ENCODE measurements at places on chromosomes 7 and 10.
A peak's percentile ranks its signal among the peaks of the same experiment; 100 is the strongest.

DNA sequence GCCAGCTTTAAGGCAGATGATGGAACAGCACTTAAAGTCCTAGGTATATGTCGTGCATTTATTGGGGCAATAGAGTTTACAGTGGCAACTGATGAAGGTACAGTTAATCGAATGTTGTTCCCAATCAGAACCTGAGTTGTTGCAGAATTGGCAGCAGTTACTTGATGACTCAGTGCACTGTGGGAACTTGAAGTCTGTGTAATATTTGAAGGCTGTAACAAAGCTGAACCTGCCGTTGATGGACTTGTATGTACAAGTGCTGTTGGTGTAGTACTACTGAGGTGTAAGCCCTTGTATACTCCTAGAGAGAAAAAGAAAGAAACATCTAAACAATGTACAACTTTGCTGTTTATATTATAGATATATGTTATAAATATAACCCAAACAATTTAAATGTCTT is 75.3 kb downstream of the EPC1 start:
- no peak for DNase-seq

GRCh38 chr10:117736655-117737054 is 194.1 kb downstream of the EMX2 start:
- peak; percentile 26 for DNase-seq

DNA sequence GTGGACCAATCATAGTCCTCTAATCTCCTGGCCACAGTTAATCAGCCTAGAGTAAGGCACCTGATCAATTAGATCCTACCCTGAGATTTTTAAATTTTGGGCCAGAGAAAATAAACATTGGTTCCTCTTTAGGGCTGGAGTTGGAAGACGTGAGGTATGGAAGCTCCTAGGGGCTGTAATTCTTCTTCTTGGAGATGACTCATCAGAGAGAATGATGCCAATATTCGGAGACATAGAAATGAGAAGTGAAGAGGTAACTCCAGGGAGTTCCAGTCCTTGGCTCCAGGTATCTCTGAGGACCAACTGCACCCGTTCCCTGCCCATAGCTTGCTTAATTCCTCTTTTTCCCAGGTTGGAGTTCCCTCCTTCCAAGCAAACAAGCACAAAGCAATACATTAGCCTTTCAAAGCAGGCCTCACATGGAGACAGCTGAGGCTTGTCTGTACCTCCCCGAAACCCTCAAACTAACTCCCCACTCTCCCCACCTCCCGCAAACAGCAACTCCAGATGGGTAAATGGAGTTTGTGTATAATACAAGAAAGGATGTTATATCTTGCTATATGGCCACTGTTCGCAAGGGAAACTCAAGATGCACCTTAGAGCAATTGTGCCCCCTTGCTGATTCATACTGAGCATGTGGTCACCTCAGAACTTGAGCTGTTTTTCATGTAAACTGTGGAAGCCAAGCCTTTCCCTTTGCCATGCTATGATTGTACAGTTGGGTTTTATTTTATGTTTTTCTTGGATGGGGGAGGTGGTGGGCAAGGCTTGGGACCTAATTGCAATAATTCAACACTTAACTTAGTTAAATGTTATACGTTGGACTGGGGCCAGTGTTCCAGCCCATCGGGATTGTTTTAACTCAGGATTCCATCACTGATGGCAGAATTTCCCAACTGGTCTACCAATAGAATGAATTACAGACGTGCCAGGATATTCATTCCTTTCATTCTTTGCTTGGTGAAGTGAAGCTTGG is 29.3 kb downstream of the PIK3AP1 start:
- peak; percentile 36 for DNase-seq

DNA sequence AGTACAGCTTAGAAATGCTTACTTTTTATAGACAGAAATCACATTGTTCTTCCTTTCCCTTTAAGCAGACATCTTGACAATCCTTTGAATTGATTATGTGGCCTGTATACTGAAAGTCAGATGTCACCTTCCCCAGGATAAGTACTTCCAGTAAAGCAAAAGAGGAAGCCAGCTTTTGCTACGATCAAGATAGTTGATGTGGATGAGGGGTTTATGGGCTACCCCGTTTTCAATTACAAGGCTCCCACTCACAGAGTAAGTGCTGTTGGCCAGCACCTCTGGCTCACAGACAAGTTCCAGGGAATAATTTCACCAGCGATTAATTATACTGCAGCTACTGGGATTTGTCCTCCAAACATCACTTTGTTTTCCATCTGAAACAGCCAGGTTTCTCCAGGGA is 95.1 kb upstream of the SAMD8 start:
- no peak for DNase-seq

DNA sequence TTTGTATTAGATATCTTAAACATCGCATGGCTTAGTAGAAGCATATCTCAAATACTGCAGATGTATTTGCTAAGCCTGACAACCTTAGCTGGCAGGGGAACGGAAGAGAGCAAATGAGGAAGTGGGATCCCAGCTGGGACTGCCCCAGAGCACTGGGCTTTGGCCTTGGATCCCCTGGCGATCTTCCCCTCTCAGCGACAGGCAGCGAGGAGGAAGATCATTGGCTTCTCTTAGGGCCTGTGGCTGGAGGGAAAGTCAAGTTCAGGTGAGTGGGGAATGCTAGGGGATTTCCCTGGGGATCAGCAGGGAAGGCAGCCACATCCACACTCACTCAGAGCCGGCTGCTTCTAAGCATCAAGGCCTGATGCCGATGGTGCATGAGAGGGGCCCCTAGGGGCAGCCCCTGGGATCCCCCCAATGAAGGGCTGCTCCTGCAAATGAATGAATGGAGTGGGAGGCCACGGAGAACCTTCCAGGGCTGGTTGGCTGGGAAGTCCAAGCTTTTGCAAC is 42.0 kb downstream of the LYZL2 start:
- no peak for DNase-seq

GRCh38 chr7:50667789-50668226 is 102.6 kb upstream of the DDC start:
- no peak for DNase-seq

- DNase-seq = no peak
These were observed 22.3 kb downstream of the TYW1 start for GRCh38 chr7:67018940-67019339.

- peak; percentile 54 for DNase-seq
These were observed 2.0 kb downstream of the ZNF503 start for GRCh38 chr10:75399461-75400162.

- DNase-seq = no peak
These were observed 9.2 kb upstream of the ADCY1 start for GRCh38 chr7:45564886-45565455.

- no peak for DNase-seq
These were observed 40.6 kb downstream of the AKR1B15 start for GRCh38 chr7:134589491-134589941.

GRCh38 chr7:15457990-15458955 is 103.5 kb downstream of the AGMO start:
- DNase-seq = no peak

GRCh38 chr10:77037735-77038403 is 599.7 kb downstream of the KCNMA1 start:
- no peak for DNase-seq

- DNase-seq = no peak
These were observed 91.1 kb upstream of the DDC start for GRCh38 chr7:50656141-50656895.

GRCh38 chr7:50607524-50608125 is 42.4 kb upstream of the DDC start:
- DNase-seq = no peak

DNA sequence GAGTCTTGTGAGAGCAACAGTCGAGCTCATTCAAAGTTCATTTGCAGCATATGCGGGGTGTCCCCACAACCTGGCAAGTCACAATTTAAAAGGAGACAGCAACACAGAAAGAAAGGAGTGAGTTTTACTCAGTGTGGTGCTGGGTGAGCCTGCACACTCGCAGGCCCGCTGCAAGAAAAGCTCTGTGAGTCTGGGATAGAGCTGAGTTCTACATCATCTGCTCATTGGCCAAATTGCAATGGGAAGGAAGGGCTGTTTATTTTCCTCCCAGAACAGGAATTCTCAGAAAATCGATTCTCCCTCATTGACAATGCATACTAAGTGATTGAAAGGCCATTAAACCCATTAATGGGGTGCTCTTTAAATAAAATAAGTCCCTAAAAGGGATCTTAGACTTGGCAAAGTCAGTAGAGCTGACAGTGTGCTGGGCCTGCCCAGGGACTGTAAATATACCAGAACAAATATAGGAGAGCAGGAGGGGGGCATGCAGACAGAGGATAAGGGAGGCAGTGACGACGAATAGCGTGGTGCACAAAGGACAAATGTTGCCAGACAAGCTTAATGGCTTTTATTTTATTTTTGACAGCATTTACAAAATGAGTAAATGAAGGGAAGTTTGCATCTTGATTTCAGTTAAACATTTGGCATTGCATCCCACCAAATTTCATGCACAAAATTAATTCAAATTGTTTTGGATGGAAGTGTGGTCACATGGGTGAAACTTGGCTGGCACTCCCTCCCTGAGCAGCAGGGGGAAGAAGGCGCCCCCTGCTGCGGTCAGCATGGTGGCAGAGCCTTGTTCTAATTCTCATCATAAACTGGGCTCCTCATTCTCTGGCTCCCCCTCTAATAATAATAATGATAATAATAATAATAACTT is 215.7 kb downstream of the SNX10 start:
- no peak for DNase-seq

DNA sequence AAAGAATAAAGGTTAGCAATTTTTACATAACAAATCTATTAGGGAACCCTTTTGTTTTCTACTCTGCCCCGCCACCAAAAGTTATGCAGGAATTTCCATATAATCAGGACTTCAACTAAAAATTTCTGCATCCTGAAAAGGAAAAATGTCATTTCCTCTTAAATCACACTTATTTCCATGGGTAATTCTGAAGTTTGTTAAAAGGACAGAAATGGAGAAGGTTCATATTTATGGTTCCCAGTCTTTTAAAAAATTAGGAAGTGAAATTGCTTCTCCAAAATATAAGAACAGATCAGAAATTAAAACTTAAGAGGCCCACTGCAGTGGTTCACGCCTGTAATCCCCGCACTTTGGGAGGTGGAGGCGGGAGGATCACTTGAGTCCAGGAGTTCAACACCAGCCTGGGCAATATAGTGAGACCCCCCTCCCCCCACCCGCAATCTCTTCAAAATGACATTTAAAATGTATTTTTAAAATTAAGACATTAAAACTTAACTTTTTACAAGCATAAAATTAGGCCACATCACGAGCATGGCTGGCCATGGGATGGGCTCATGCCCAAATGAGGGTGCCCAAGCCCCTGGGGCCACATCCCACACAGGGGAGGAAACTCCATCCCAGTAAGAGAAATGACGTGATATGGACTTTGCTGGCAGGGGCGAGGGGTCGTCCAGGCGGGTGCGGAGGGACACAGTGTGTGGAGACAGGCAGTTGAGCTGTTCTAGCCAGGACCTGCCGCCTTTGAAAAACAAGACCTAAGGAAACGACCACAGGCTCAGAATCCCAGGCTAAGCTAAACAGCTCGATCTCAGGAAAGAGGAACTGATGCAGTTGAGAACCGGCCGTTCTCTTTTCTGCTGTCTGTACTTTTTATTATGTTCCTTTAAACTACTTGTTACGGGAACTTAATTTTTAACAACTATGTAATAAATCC is 51.3 kb upstream of the NFE2L3 start:
- DNase-seq = no peak

DNA sequence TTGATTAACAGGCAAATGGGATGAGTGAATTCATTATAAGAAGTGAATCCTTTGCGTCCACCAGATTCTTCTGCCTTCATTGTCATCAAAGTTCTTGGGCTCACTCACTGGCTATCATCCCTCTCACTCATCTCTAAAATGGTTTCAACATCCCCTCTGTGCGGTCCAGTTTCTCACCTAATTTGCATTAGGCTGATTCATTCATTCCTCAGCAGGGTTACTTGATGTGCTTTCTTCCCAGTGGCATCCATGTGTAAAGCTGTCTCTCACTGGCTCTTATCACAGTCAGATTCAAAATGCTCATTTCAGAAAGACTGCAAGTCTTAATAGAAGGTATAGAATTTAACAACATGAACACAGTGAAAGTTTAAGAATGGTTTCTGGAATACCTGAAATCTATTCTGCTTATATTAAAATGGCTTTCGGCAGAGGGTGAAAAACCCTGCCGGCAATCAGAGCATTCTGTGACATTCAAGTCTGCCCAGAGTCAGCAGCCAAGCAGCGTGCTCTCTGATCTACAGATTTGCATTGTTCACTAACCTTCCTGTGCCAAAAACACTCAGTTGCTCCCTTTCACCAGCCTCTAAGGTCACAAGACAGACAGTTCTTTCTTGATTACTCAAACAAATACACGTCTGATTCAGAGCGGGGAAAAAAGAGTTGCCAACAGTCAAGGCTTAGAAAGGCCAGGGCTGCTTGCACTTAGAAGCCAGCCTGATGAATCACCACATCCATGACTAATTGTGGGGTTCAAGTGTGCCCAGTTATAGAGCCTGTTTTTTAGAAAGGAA is 106.7 kb downstream of the TES start:
- DNase-seq = peak; percentile 89

DNA sequence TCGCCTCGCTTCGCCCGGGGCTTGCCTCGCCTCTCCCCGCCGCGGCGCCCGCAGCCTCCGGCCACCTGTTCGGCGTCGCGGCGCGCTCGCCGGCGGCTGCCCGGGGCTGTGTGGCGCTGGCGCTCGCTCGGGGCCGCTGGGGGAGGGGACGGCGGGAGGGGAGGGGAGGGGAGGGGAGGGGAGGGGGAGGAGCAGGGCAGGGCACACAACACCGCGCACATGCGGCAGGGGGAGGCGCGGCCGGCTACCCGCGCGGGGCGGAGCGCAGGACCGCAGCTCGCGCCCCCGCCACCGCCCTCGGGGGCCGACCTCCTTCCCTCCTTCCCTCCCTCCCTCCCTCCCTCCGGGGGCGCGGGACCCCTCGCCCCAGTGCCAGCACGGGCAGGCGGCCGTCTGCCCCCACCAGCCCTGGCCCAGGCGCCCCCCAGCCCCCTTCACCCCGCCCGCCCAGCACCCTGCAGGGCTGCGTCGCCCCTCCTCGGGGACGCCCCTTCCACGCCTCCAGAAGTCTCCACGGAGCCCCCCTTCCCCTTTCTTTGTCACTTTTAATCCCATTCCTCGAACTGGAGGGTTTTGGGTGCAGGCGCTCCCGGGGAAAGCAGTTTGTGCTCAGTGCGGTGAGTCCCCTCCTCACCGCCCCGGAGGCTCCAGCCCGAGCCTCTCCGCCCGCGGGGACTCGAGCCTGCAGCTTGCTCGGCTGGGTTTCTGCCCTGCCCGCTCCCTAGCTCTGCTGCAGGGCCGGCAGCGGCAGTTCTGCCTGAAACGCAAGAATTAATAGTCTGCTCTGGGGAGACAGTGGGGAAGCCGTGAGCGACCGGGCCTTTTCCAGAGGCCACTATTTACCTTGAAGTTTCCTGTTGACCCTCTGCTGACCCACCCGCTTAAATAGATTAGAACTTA is at the start of gene PARD3:
Gene PARD3 (minus strand): TSS at position 112 of the 900 bp plus-strand sequence. CDS start 301 bp downstream, outside the sequence.
- peak; percentile 31 for DNase-seq

- DNase-seq = no peak
These were observed 296.2 kb downstream of the MAGI2 start for GRCh38 chr7:79157281-79157680.
